ENCODE measurements at places on chromosomes 7 and 10. TPM values are rescaled to one million over a fixed set of nuclear protein-coding genes. Genes with fewer than 3 reads are reported as not detected.

Gene CRYGN
- total RNA-seq, result not detected

Gene NYAP1
- total RNA-seq, result 1.2 TPM

Gene FLNC
- 23.7 TPM for total RNA-seq

Gene LMBR1
- total RNA-seq, result 42.0 TPM

Gene RNF148
- 0.40 TPM for total RNA-seq

Gene ANAPC16
- total RNA-seq, result 217 TPM

Gene CFAP46
- total RNA-seq, result 4.6 TPM

Gene SLC13A1
- not detected for total RNA-seq

Gene HGF
- total RNA-seq, result 0.22 TPM

Gene MNX1
- not detected for total RNA-seq

Gene PDE6C
- total RNA-seq, result not detected

Gene GHRHR
- not detected for total RNA-seq

Gene PARD3
- total RNA-seq, result 55.3 TPM

Gene TBX20
- total RNA-seq, result not detected

Gene TM9SF3
- 122 TPM for total RNA-seq

DNA sequence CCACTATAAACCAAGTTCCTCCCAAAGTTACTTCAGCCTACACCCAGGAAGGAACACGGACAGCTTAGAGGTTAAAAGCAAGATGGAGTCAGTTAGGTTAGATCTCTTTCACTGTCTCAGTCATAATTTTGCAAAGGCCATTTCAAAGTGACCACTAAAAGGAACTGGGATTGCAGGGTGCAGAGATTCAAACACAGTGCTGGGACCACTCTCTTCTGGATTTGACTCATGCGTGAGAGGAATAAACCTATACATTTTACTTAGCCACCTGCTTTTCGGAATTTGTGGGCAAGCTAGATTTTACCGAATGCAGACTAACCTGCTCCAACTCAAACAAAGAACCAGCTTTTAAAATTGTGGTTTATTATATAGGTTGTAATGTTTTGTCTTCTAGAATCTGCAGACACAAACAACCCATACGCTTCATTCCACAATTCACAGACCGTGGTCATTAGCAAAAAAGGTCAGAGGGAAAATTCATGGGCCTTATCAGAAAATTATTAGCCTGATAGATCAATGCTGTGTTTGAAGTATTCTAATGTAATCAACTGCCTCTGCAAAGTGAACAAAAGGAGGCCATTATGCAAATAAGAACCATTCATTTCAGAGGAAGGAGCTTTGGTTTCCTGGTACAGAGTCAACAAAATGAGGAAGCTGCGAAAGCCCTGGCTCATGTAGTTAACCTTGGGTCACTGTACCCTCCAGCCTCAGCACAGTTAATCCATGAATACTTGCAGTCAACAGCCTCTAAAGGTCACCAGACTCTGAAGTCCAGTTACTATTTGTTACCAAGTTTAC lies 342.7 kb upstream of the KLF6 start:
- DNase-seq, result no peak

- DNase-seq, result no peak
These were observed 821.0 kb upstream of the IGFBP3 start for GRCh38 chr7:46741938-46742540.

GRCh38 chr10:101052285-101052684 lies 9.5 kb upstream of the KAZALD1 start:
- DNase-seq, result no peak

GRCh38 chr10:3763035-3763456 lies 22.0 kb downstream of the KLF6 start:
- DNase-seq, result no peak

DNA sequence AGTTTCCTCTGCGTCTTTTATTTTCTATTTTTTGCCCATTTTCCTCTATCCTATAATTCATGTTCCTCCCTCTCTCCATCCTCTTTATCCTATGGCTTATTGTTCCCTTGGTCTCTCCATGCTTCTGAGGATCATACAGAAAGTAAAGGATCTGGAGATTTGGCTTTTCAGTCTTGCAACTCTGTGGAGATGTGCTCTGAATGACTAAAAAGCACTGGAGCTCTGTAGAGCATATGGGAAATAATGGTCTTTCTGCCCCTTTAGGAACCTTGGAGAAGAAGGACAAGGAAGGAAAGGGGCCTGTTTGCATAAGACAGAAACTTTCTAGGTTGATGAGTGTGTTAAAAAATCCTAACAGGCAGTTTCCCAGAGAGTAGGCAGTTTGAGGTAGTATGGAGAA lies 120.1 kb downstream of the PHTF2 start:
- no peak for DNase-seq

GRCh38 chr10:13450069-13450468 lies 78.7 kb downstream of the BEND7 start:
- no peak for DNase-seq

GRCh38 chr10:32909456-32909855 lies 48.6 kb downstream of the ITGB1 start:
- DNase-seq, result no peak

- no peak for DNase-seq
These were observed 26.2 kb upstream of the CARD11 start for GRCh38 chr7:3069771-3070449.

- peak; percentile 56 for DNase-seq
These were observed 178.0 kb downstream of the SRPK2 start for GRCh38 chr7:105210721-105211205.

GRCh38 chr10:73649876-73650536 lies 5.8 kb downstream of the SYNPO2L start:
- no peak for DNase-seq

GRCh38 chr10:73359492-73359891 lies 828 bp upstream of the CFAP70 start:
- DNase-seq, result no peak

GRCh38 chr7:159152816-159153215 lies 8.1 kb upstream of the VIPR2 start:
- DNase-seq, result no peak

DNA sequence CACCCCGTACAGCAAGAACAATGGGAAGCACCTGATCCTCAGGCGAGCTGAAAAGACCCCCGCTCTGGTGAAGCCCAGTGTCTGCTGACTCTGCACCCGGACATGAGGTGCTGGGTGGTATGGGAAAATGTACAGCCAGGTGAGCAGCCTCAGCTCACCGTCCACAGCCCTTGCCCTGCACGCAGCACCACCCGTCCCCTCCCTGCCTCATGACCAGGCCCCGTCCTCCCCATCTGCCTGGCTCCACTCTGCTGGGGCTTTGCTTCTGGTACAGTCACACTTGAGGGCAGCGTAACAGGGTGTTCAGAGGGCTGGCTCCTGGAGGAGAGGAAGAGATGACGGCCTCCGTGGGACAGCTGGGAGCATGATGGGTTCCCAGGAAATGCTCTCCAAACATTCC lies 49.1 kb downstream of the NCAPG2 start:
- no peak for DNase-seq

DNA sequence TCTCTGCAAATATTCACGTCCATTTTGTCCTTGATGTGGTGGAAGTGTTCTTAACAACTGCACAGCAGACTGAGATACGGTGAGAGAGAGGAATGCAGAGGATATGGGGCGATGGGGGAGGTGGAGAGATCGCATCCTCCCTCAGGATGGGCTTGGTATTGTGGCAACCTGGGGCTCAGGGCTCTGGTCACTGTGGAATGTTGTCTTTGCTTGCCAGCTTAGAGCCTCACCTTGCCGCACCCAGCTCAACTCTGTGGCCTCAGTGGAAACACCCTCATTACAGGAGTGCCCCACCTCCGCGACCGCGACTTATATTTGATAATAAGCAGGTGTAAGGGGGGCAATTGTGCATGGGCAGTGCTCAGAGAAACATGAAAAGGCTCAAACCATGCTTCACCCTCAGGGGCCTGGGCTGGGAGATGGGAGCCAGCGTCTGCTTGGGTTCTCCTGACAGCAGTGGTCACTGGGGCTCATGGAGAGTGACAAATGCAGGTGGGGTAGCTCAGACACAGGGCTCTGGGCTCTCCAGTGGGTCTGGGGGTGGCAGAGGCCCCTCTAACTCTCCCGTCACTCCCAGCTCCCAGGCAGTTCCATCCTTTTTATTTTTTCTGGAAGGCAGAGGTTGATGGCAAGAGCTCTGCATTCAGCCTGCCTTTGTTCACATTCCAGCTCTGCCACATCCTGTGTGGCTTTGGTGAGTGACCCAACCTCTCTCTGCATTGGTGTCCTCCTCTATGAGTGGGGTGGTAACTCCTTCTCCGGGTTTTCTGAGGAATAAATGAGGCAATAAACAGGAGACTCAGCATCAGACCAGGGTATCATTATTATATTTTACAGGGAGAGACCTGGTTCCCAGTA lies 43.1 kb upstream of the EMX2 start:
- no peak for DNase-seq

GRCh38 chr7:98038321-98038720 lies 48.3 kb upstream of the OCM2 start:
- DNase-seq, result no peak

DNA sequence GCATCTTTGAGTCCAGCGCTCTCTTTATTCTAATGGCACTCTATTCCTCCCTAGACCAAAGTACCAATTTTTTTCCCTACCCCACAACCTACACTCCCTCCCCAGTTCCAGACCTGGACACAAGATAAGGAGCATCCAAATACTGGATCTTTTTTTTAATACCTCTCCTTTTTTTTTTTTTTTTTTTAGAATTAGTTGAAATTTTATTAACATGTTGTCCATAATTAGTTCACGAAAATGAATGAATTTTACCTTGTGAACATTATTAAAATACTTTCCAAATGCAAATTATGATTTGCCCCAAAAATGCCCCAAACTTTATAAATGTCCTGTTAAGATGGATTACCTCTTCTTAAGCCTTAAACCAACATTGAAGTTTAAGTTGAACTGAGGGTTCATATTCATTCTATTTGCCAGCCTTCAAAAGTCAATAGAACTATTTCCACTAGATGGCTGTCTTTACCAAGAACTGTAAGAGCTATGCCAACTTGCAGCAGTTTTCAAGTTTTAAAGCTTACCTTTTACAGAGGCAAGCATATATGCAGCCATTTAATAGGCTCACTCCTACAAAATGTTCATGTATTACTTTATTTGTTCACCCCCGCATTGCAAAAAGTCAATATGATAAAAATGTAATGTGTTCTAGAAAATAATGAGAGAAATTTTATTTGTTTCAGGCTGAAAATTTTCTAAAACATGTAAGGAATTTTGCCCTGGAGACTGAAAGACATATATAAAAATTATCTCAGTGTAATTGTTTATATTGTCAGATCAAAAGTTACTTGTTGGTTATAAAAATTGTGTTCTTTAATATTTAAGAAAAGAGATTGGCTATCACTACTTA lies 39.7 kb upstream of the TNKS2 start:
- peak; percentile 54 for DNase-seq

- DNase-seq, result peak; percentile 72
These were observed 169.5 kb upstream of the LYZL1 start for GRCh38 chr10:29119374-29119773.

DNA sequence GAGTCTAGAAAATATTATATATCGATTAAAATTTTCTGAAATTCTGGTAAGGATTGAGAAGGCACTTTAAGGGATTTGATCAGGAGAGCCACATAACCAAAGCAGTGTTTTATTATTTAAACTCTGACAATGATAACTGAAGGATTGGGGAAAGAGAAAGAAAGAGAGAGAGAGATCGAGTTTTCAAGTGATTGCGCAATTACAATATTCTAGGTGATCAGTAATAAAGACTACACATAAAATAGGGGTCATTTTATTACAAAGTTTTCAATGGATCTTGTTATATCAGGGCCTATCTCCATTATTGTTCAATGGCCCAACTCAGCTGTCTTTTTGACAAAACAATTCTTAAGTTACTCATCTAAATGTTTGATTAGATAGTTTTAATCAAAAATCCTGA lies 541.5 kb upstream of the ZWINT start:
- DNase-seq, result no peak

GRCh38 chr7:41010967-41011366 lies 691.9 kb downstream of the INHBA start:
- DNase-seq, result no peak

GRCh38 chr7:28900311-28900710 lies 57.8 kb downstream of the TRIL start:
- DNase-seq, result peak; percentile 86

DNA sequence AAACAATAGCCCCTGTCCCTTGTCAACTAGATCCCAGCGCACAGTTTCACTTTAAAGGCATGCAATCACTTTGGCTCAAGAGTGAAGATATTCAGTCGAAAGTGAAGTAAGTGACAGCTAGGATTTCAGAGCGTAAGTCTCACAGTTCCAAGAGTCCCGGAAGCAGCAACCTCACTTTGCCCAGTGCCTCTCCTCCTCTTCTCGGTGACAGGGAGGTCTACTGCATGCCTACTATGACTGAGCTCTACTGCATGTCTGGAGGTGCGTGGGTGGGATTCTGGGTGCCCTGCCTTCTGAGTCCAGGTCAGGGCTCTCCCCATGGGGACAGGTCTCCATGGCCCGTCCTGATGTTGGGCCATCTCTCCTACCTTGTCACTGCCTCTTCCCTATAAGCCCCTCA lies 17.0 kb downstream of the PRKCQ start:
- DNase-seq, result peak; percentile 20
